ENCODE measurements at places on chromosomes 5 and 9.

GRCh38 chr9:128629136-128629535 lies 27.5 kb downstream of the DYNC2I2 start:
- DNase-seq: no peak

- no peak for DNase-seq
These were observed 81.0 kb downstream of the KCNT1 start for GRCh38 chr9:135782946-135783345.

- no peak for DNase-seq
These were observed 71.8 kb upstream of the SIMC1 start for GRCh38 chr5:176166427-176166826.

DNA sequence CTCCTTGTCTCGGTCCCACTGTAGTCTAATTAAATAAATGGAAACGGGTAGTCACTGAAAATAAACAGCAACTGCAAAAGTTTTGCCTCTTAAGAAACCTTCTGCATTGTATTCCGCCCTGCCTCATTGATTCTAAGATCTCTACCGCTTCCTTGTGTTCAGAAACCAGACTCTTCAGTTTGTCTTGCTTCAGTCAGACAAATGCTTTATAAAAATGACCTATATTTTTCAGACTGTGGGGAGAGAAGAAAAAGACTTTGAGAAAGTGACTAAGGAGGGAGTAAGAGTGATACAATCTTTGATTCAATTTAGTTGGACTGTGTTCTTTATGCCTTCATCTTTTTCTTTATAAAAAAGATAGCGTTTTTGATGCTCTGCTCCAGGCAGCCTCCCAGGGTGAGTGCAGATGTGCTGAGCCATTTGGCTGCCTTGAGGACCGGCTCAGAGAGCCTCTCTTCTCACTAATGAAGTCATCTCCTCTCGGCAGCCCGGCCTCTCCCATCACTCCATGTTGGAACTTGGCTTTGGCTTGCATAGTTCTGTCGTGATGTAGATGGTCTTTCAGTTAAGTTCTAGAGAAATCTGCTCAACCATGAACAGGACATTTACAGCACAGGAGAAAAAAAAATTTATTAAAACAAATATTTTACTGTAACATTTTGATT lies 4.0 kb upstream of the VCAN start:
- no peak for DNase-seq
